IMR-90 (cell line): ENCODE measurements at places on chromosomes 5 and 9. TPM values are rescaled to one million over a fixed set of nuclear protein-coding genes. Genes with fewer than 3 reads are reported as not detected.

SLC34A1 gene
- total RNA-seq, result not detected in 2 replicates

ACTBL2 gene
- 1.6 and 1.7 TPM in 2 replicates for total RNA-seq

- peak; percentile 73 for DNase-seq
Observed at GRCh38 chr5:52837068-52837467, 49.4 kb downstream of the ITGA1 start.

- no peak for DNase-seq
Observed at GRCh38 chr9:88952086-88952615, 39.1 kb upstream of the S1PR3 start.

GLRA1 gene
- not detected in 2 replicates for total RNA-seq

PDZD2 gene
- total RNA-seq, result under 0.01 TPM in 1 of 2 replicates, not detected in the other

DNA sequence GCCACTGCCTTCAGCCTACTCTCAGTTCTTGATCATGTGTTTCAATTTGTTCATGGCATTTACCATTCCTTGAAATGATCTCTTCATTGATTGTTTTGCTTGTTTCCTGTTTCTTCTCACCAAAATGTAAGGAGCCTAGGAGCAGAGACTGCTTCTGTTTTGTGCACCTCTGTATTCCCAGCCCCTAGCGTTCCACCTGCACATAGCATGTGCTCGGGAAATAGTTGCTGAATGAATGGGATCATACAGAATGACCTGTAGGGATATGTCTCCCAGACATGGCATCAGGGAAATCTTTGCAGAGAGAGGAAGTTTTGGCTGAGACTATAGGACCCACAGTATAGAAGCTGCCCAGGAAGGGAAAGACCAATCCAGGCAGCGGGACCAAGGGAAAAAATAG is 6.2 kb upstream of the CERCAM start:
- no peak for DNase-seq

DNA sequence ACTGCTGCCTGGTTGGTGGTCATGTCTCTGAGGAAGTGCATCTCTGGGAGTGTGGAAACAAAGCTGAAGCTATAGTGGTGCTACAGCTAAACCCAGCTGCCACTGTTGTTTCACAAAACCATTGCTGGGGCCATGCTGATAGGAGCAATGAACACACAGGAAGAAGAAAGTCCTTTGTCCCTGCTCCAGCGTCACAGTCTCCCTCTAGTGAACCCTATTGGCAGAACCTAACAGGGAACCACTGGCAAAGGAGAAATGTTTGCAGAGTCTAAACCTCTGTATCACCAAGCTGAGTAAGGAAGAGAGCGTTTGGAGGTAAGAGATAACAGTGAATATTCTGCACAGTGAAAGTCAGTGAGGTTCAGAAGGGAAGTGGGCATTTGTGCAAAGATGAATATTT is 244.0 kb downstream of the YTHDC2 start:
- no peak for DNase-seq

LRRC19 gene
- not detected in 2 replicates for total RNA-seq

GRCh38 chr5:56377573-56377972 is 144.4 kb upstream of the ANKRD55 start:
- DNase-seq, result peak; percentile 8

- DNase-seq, result peak; percentile 72
Observed at GRCh38 chr5:178602752-178603151, 12.6 kb upstream of the COL23A1 start.

DNA sequence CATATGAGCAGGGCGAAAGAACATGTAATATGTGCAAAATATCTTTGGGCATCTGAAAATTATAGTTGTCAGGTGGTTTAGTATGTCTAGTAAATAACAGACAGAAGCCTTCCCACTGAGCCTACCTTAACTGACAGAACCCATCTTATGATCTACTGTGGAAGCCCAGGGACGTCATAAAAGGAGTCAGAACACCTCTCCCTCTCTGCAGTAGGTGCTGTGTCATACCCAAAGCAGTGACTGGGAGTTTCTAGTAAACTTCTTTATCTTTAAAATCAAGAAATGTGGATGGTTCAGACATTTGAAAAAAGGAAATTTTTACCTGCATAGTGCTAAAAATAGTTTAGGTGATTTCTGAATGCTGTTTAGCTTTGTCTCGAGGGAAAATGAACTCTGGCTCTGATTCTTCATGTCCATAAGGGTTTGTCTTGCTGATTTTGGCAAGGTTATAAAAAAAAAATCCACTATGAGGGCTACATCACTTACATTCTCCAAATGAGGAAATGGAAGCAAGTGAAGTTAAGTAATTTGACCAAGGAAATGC is 104.0 kb downstream of the NUDT12 start:
- no peak for DNase-seq

EPB41L4A gene
- under 0.01 TPM in 2 replicates for total RNA-seq

GRCh38 chr5:180093241-180093640 is 21.7 kb upstream of the RNF130 start:
- DNase-seq, result no peak
